Mammary microvascular endothelial cell (primary cell): ENCODE measurements at places on chromosomes 7 and 10. TPM values are rescaled to one million over a fixed set of nuclear protein-coding genes. Genes with fewer than 3 reads are reported as not detected.

The SGPL1 gene
- total RNA-seq, result 8.5 and 10.1 TPM in 2 replicates

The HABP2 gene
- total RNA-seq, result not detected in 2 replicates

The FAM25A gene
- total RNA-seq, result not detected in 2 replicates

The CYP2E1 gene
- total RNA-seq, result under 0.01 and 0.10 TPM in 2 replicates

The LRIT1 gene
- not detected in 2 replicates for total RNA-seq

The HGF gene
- 0.69 and 1.7 TPM in 2 replicates for total RNA-seq

The ELAPOR2 gene
- total RNA-seq, result 39.5 and 44.4 TPM in 2 replicates
